SJSA1 (cell line): ENCODE measurements at places on chromosomes 1 and 21.

DNA sequence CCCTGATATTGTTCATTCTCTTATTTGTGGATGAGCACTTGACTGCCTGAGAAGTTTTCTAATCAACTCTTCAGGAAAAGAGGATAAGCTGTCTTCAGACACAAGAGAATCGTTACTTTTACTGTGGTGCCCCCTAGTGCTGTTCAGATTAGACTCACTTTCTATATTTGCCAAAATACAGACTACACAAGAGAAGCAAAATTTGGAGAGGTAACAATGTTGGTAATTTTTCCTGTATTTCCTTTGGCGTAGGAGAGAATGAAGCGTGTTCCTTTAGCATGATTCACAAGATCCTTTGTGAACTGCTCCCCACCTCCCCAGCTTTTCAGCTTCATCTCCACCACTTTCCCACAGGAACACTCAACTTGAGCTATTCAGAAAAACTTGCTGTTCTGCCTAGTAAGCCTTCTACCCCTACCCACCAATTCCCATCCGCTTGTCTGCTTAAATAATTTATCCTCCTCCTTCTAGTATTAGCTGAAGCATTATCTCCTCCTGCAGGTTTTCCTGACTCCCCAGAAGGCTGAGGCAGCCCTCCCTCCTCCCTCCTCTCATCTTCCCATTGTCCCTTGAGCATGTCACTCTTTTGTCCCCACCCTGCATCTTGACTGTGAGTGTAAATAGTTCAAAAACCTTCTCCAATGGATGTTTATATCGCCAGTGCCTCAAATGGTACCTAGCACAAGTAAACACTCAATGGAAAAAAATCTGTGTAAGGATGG, 4.5 kb downstream of the TNFSF4 start:
- DNase-seq, result peak; percentile 60

GRCh38 chr1:96185181-96185580, 536.4 kb upstream of the PTBP2 start:
- no peak for DNase-seq

GRCh38 chr1:28067523-28068090, 20.8 kb downstream of the EYA3 start:
- no peak for DNase-seq

DNA sequence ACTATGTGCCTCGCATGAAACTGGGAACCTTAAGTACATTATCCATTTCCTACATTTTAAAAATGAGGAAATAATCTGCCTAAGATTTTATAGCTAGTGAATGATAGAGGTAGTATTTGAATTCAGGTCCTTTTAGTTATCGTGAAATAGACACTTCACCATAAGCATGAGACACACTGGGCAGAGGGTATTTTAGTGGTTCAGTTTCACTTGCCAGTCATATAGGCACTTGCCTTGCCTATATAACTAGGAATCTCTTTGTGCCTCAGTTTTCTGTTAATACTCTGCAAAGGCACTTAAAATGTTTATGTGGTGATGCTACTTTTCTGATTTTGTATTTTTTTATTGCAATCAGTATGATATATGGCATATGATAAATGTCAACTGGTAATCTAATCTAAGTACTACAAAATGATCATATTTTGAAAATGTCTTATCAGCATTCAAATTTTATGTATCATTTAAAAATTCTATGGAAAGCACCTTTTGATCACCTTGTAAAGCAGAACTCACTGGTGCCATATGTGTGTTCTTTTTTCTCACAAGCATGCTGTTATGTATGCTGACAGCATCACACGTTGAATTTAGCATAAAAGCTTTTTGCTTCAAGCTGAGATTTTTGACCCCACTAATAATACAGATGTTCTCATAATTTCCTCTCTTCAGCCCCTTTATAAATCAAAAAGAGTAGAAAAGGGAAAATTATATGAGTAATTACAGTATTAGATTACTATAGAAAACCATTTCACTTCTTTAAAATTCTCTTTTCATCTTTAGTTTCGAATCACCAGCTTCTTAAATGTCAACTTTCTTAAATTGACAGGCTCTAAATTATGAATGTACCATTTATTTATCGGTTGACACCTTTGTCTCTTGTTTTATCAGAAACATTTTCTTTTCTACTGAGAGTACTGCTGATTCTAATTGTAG, 52.6 kb downstream of the RPS6KC1 start:
- no peak for DNase-seq

DNA sequence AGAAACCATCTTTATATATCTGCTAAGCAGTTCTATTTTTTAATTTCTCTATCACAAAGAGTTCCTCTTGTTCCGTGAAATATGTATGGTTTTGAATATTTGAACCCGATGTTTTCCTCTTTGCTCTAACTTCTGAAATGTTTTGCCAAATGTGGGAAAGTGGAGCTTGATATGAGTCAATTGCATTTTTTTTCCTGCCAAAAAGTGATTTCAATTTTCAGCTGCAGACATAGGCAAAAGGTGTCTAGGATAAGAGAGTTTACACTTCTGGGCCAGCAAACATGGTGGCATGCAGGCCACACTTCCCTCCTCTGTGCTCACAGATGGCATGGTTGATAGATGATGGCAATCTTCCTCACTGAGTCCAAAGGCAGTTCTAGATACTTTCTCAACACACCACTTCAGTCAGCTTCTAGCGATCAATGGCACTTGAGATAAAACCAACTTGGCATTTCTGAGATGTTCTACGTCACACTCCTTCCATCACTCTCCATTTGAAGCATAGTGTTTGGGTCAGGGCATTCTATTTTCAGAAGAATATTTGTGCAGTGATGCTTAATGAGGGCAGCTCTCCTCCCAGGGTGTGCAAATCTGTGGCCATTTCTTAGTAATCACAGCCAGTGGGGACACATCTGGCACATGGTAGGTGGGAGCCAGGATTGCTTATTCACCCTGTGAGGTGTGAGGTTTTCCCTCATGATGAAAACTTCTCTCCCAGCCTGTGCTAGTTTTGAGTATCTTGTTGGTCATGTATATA, 54.4 kb upstream of the SCAF4 start:
- no peak for DNase-seq

GRCh38 chr1:224488806-224489499, 54.4 kb upstream of the WDR26 start:
- DNase-seq, result no peak

DNA sequence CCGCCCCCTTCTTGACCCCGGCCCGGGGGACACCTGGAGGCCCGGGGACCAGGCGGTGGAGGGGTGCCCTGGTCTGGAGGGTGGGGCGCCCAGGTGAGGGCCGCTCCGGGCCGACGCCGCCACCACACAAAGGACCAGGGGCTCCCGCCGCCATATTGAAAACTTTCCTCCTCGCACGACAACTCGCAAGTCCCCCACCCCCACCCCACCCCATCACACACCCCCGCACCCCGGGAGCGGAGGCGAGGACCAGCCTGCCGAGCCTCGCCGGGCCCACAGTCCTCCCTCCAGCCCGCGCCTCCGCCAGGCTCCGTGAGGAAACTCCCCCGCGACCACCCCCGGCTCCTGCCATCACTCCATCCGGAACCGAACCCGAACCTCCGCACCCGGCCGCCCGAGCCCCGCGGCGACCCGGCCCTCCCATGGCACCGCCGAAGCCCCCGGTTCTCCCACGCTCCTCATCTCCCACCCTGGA, 733 bp downstream of the KDM5B start:
- no peak for DNase-seq

DNA sequence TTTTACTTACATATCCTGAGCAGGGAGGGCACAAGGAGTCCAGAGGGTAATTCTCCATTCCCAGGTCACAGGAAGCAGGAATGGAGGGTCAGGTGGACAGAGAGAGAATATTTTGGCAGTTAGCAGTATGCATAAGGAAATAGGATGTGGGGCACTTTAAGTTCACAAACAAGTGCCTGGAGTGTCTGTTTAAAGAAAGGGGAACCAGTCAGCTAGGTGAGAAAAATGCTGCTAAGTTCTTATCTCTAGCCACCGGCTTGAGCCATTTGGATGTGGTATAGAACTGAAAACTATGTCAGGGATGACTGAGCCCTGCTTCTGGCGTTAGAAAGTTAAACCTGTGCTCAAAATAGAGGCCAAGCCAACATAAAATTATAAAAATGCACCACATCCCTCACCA, 739.7 kb upstream of the NCAM2 start:
- DNase-seq, result no peak
